ENCODE measurements at places on chromosomes 11 and 22. TPM values are rescaled to one million over a fixed set of nuclear protein-coding genes. Genes with fewer than 3 reads are reported as not detected.

Gene OR5T2
- total RNA-seq: not detected

Gene VPREB1
- not detected for total RNA-seq

Gene PNPLA2
- 27.0 TPM for total RNA-seq

Gene LRRC32
- 36.3 TPM for total RNA-seq

Gene NCAM1
- total RNA-seq: 0.40 TPM

Gene YPEL1
- total RNA-seq: 2.6 TPM

Gene OR51B6
- not detected for total RNA-seq

Gene HBG2
- not detected for total RNA-seq

Gene ST14
- not detected for total RNA-seq

Gene NLRP14
- 0.53 TPM for total RNA-seq

Gene DEFB131B
- not detected for total RNA-seq

Gene CARD10
- total RNA-seq: 33.2 TPM

Gene OR2D2
- 0.66 TPM for total RNA-seq

Gene SGSM1
- total RNA-seq: 0.50 TPM

Gene BDNF
- total RNA-seq: 0.72 TPM

Gene OR5A1
- not detected for total RNA-seq

Gene TH
- not detected for total RNA-seq

Gene OR51B2
- total RNA-seq: not detected

Gene ACR
- total RNA-seq: 0.80 TPM

Gene HBB
- not detected for total RNA-seq

Gene NUP50
- total RNA-seq: 99.2 TPM

Gene MMP13
- not detected for total RNA-seq

Gene CTSW
- not detected for total RNA-seq

Gene OR2AG2
- 0.43 TPM for total RNA-seq

Gene EIF1AD
- 33.5 TPM for total RNA-seq

Gene FAM181B
- under 0.01 TPM for total RNA-seq

Gene POU2AF2
- not detected for total RNA-seq

Gene ASPHD2
- total RNA-seq: 6.0 TPM

Gene CLMP
- total RNA-seq: 11.0 TPM

Gene C22orf15
- total RNA-seq: 0.36 TPM

Gene LRRC51
- total RNA-seq: 2.2 TPM

Gene OR5AR1
- total RNA-seq: not detected

Gene ZNHIT2
- total RNA-seq: 10.3 TPM

Gene OR8D4
- under 0.01 TPM for total RNA-seq

Gene NXPE1
- not detected for total RNA-seq

Gene C22orf42
- not detected for total RNA-seq

Gene KRTAP5-11
- total RNA-seq: not detected

Gene ANO3
- total RNA-seq: not detected

Gene RBFOX2
- 181 TPM for total RNA-seq

Gene TPBGL
- total RNA-seq: 0.07 TPM

Gene CDC42EP1
- 43.1 TPM for total RNA-seq

Gene CYTH4
- total RNA-seq: 0.13 TPM
